Activated T-helper 17 cell treated with anti-CD3 and anti-CD28 coated beads, Interleukin-2, amount 50 U/mL, for 72 hours (primary cell): ENCODE measurements at places on chromosomes 6 and 20. TPM values are rescaled to one million over a fixed set of nuclear protein-coding genes. Genes with fewer than 3 reads are reported as not detected.

DNA sequence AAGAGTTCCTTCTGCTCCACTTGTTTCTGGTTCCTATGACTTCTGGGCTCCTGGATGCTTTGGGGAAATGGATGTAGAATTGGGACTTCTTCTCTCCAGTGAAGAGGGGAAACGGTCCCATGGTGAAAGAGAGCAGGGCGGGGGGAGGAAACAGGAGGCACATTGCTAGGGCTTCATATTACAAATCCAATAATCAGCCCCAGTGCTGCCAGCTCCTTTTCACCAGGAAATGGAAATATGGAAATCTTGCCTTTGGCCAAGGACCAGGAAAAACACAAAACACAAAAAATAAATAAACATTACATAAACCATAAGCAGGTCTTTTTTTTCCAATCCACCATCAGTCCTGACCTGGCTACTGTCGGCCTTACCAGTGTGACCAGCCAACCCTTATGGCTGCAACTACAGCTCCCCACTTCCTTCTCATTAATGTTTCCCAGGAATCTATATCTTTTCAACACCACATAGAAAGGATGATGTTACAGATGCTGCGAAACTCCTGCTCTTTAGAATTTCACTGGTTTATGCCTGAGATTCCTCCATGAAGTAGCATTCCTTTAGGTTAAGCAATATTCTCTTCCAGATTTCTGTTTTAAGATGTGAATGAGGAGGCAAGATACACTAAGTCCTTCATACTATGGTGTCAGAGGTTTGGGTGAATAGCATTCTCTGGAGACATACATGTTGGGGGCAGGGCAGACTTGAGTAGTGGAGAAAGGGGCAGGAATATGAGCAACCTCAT is 2.0 kb downstream of the PI3 start:
- ATAC-seq: no peak

- no peak for ATAC-seq
Measured at GRCh38 chr20:8967641-8968245, 101.1 kb upstream of the PLCB4 start.

DNA sequence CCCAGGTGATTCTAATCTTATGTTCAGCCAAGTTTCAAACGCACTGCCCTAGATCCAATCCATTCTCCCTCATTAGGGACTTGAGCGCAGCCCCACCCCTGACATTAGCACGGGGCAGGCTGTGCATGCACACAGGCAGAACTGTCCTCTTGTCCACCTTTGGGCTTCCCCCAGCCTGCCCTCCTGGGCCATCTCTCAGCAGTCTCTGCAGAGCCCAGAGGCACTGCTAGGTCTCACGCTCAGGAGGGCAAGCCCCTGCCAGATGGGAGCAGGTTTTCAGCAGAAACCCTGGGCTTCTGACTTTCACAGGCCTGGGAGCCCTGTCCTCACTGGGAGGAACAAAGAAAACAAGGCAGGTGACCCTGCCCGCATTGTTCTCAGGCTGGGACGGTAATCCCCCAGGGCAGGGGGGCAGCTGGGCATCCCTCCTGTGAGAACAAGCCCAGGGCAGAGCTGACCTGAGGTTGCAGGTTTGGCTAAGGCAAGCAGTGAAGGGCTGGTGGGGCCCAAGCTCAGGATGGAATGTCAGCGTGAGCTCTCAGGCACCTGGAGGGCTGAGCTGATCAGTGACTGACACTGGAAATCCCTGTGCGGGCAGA is 24.5 kb downstream of the KCNK5 start:
- ATAC-seq: no peak

GRCh38 chr6:26457264-26457805 is 420 bp upstream of the BTN2A1 start:
- ATAC-seq: peak; percentile 39

The ZDHHC14 gene
- 2.2 TPM for total RNA-seq

GRCh38 chr6:33273129-33273923 is 1.5 kb downstream of the RPS18 start:
- no peak for ATAC-seq

The TCP11 gene
- not detected for total RNA-seq

The GCLC gene
- total RNA-seq: 36.1 TPM

The ZC3H12D gene
- 254 TPM for total RNA-seq

DNA sequence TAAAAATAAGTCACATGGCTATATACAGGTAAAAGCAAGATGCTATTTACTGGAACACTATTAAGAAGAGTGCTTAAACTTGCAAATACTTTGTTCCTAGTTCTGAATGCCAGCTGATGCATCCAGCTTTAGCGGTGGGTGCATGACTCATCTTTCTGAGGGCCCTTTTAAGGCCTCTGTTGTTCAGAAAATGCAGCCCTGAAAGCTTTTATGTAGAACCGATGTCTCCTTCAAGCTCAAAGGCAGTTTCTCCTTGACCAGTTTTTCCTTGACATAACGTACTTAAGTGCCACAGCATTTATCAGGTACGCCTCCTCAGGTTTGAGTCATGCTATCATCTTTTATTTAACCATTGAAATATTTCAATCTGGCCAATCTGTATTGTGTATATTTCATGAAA is 82.8 kb downstream of the MLIP start:
- no peak for ATAC-seq

The POPDC3 gene
- total RNA-seq: not detected

The GSTA2 gene
- not detected for total RNA-seq

DNA sequence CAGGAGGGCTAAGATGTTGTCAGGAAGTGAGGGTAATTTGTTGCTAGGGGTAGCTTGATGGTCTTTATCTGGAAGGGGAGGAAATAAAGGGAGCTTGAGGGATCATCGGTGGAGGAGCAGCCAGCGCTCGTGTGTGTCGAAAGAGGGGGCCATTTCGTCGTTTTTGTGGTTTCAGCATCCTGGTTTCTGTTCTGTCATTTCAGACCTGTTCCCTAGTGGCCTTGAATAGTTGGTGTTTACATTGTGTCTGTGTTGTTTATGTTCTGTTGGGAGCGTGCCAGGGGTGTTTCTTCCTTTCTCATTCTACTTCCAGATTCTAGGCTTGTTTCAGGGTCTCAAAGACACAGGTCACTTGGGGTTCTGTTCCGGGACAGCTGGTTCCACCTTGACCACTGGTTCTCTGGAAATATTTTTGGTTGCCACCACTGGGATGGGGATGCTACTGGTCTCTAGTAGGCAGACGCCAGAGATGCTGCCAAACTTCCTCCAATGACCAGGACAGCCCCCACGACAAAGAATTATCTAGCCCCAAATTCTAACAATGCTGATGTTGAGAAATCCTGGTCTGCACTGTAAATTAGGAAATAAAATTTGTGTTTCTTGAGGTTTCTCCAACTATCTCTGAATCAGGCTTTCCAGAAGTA is 113.9 kb upstream of the NAA20 start:
- ATAC-seq: no peak

DNA sequence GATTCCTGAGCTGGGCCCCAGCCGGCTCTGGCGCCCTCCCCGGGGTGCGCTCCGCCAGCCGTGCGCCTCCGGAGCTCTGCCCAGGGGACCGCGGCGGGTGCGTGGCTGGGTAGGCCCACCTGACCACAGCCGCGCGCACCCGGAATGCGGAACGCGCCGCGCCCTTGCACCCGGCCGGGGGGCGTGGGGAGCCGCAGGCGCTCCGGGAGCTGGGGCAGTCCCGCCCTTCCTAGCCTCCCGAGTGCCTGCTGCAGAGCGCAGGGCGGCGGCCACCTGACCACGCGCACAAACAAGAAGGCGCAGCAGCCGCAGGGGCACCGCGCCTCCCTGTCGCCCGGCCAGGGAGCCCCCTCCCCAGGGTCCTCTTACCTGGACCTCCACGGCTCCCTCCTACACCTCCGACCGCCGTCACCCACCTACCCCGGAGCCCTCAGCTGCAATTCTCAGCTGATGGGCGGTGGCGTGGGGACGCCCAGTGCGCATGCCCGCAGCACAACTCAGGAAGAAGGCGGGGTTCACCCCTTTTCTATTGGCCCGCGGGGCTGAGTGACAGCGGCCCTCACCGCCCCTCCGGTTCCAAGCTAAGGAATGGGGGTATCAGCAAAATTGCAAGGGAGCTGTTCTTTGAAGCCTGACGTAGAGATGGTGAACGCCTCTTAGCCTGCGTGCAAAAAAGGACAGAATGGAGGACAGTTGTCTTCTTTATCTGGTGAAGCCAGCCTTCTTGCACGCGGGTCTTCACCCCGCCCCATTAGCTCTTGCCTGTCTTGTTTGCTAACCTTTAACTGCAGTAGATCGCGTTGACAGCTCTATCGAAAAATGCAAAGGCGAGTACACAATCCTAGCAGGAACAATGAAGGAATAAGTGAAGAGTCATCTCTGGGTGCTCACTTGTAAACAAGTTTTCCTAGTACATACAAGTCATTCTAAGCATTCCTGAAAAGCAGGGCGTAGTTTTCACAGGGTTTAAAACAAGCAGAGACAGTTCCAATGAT is at the start of gene STX7:
Gene STX7 (minus strand): TSS at position 479 of the 995 bp plus-strand sequence. CDS start 9,586 bp downstream, outside the sequence.
- ATAC-seq: peak; percentile 97

The PACRG gene
- not detected for total RNA-seq

The FOXQ1 gene
- not detected for total RNA-seq

The SNAI1 gene
- not detected for total RNA-seq

- ATAC-seq: no peak
Measured at GRCh38 chr6:122918714-122919113, 77.3 kb upstream of the CLVS2 start.

DNA sequence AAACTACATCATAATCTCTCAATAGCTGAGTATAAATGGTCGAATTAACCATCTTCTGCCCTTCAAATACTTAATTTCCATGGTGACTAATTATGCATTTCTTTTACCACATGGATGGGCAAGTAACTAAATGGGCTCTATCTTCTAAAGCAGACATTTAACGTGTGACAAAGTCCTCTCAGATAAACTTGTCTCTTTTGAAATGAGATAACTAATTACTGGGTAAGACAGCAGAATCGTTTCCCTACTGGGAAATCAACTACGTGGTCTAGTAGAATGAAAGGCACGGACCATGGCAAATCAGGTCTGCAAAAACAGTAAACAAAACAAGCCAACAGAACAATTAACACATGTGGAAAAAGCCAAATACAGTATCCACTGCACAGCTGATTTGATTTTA is 137.7 kb downstream of the BACH2 start:
- no peak for ATAC-seq

GRCh38 chr6:5941188-5941587 is 65.5 kb downstream of the NRN1 start:
- ATAC-seq: no peak

DNA sequence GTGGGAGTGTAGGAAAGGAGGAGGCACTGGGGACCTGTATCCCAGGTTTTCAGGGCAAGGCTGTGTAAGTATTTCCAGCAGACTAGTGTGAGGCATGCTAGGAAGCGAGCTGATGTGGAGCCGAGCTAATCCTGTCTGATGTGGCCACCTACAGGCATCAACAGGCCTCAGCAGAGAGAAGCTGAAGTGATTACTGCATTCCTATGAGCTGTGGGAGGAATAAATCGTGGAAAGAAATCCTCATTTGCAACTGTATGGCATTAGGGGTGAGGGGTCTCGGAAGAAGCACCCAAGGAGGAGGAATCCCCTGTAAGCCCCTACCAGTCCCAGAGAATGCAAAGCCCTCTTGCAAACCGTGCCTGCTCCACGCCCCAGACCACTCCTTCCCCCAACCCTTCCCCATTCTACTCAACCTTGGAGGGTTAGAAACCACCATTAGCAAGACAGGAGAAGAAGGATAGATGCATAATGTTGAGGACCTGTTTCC is 41.6 kb downstream of the C6orf15 start:
- no peak for ATAC-seq

GRCh38 chr20:38748861-38749149 is 545 bp downstream of the ACTR5 start:
- ATAC-seq: peak; percentile 60

DNA sequence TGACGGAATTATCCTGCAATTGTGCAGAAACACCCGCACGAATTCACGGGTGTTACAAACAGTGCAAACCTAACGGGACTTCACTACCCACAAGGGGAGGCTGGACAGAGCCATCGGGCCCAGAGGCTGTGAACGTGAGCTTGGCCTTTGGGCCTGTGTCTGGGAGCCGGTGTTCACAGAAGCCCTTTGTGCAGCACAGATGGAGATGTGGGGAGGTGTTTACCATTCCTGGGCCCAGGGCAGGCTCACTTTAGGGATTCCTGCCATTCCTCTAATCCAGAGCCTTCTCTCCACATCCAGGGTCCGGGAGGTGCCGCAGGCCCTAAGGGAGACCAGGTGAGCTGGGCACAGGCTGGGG is 15.0 kb downstream of the COL9A3 start:
- no peak for ATAC-seq

The MYB gene
- 81.5 TPM for total RNA-seq

DNA sequence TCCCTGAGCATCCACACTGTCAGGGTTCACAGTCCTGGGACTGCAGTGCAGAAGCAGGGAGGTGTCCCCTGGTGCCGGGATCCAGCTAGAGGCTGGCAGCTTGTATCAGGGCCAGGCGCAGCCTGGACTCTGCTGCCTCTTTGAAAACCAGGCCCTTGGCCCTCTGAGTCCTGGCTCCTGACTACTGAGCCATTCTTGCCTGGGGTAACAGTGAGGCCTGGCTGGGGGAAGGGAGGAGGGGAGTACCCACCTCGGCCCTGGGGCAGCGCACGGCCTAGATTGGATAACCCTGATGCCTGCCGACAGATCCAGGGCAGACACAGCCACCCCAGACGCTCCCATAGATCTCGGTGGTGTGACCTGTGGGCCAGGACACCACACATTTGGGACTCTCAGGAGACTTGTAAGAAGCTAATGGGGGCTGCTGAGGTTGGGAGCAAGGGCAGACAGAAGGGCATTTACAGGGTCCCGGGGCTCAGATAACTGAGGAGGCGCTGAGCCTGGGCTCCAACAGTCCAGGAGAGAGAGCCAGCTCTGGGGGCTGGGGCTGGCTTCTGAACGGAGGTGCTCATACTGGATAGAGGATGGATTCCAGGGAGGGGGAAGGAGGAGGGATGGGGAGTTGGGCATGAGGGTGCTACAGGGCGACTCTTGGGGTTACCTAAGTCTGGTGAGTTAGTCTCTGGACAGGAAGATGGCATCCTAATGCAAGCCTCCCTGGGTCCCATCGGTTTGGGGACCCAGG is 30.5 kb downstream of the SPDEF start:
- ATAC-seq: no peak

GRCh38 chr6:2807342-2808090 is 34.1 kb downstream of the SERPINB1 start:
- ATAC-seq: no peak

GRCh38 chr6:138821519-138821918 is 25.6 kb downstream of the ECT2L start:
- ATAC-seq: no peak

The ATP9A gene
- 2.2 TPM for total RNA-seq
